ENCODE measurements at places on chromosomes 5 and 9.

- no peak for DNase-seq
Measured at GRCh38 chr5:102853680-102854079, 98.6 kb downstream of the PAM start.

DNA sequence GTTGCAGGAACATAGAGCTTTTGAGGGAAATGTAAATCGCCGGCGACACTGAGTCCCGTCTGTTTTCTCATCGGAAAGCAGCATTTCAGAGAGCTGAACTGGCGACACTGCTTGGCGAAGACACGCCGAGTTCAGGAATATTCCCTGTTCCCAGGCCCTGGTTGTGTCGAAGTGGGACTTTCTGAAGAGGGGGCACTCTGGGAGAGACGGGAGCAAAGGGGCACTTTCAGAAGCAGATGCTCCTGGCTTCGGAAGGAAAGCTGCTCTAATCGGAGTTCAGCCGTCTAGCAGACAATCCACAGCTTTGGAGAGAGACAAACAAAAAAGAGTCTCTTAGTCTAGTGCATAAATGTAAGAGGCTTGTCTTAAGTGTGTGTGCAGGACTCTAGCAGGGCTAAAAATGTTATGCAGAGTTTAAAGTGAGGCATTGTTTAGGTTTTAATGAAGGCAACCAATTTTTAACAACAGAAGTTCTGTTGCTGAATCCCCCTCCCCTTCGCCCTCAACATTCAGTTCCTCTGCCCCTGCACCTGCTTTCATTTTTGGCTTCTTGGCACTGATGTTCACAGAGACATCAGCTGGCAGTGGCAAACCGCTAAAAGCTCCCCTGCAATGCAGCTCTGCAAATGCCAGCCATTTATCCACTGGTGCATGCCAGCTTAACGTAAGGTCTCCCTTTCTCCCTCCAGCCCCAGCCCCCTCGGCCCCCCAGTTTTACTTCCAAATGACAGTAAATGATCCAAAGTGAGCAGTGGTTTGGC, 289.5 kb upstream of the MPDZ start:
- no peak for DNase-seq

GRCh38 chr5:32283539-32284377, 29.0 kb downstream of the MTMR12 start:
- DNase-seq, result no peak

DNA sequence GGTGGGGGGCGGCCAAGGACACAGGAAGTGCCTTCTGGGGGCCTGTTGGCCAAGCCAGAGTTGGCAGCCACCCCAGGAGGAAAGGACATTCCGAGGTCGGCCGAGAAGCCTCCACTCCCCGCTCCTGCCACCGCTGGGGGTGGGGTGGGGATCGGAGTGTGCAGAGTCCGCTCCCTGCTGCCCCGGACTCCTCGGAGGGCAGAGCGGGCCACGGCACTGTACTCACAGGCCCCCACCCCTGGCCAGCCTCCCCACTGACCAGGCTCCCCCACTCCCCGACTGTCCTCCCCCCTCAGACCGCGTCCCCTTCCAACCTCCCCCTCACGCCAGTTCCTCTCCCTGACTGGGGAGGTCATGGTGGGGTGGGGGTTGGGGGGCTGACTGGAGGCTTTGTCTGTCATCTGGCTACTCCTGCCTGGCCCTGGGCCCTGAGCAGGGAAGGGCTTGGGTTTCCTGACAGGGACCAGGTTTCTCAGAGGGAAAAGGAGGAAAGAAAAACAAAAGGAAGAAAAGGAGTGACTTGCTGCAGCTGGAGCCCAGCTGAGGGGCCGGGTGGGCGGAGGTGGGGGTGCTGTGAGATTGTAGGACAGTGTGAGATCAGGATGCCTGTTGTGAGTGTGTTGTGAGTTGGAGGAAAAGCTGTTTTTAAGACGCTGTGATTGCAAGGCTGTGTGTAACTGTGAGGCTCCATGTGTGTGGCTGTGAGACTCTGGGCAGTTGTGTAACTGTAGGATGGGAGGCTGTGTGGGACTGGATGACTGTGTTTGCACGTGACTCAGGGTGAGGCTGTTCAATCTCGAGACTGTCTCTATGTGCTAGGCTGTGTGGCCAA, 29.7 kb downstream of the CNTFR start:
- DNase-seq, result peak; percentile 79

DNA sequence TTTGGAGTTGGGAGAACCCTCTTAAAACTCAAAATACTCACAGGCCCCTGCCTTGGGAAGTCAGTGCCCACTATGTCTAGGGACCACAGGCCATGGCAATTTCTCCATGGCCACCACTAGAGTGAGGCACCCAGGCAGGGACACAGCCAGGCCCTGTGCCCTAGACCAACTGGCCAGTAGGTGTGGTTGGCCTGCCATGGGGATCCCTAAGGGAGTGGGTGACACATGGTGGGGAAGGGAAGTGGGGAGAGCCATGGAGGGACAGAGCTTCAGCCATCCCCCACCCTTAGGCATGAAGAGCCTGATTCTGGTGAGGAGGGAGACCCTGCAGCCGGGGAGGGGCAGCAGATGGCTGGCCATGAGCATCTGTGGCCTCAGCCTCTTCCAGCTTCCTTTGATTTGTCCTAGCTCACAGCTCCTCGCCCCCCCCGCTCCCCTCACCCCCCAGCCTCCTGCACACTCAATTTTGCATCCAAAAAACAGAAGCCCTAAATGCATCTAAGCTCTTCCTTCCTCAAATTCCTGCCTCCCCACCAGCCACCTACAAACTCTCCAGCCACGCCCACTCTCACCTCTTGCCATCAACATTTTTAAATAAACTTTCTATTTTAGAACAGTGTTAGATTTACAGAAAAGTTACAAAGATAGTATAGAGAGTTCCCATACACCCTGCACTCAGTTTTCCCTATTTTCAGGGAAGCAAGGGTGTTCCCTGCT, 1.6 kb upstream of the DBN1 start:
- no peak for DNase-seq

DNA sequence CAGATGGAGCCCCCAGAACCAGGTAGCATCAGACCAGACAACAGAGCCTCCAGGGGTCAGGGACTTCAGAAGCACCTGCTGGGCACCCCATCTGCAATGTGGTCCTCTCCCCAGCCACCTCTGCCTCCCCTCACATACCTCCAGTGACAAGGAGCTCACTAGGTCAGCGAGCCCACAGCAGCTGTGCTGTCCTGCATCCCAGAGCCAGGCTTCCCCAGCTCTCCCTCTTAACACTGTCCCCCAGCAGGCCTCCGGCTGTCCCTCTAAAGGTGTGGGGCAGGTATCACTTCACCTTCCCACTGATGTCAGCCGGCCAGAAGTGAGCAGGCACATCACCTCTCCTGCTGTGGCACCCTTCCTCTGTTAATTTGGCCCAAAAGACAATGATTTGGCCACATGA, 83.6 kb downstream of the LMX1B start:
- DNase-seq, result peak; percentile 17

- no peak for DNase-seq
Measured at GRCh38 chr9:32200896-32201295, 183.5 kb upstream of the ACO1 start.

GRCh38 chr5:102762095-102762534, 7.0 kb downstream of the PAM start:
- DNase-seq, result no peak

GRCh38 chr9:92036411-92036746, 78.8 kb downstream of the SPTLC1 start:
- DNase-seq, result no peak

DNA sequence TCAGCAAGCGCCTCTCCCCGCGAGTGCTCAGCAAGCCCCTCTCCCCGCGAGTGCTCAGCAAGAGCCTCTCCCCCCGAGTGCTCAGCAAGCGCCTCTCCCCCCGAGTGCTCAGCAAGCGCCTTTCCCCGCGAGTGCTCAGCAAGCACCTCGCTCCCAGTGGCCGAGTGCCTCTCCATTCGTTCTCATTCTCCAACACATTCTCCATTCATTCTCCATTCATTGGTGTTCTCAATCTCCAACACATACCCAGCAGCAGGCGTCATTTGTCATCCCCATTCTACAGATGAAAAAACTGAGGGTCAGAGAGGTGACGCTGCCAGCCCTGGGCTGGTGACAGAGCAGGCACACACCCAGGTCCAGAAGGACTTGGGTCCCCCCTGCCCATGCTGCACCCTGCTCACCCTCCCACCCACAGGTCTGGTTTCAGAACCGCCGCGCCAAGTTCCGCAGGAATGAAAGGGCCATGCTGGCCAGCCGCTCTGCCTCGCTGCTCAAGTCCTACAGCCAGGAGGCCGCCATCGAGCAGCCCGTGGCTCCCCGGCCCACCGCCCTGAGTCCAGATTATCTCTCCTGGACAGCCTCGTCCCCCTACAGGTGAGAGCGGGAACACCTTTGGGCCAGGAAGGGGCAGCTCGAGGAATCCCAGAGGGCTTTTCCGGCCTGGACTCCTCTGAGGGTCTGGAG, 32.5 kb downstream of the PTGES start:
- DNase-seq, result peak; percentile 68

DNA sequence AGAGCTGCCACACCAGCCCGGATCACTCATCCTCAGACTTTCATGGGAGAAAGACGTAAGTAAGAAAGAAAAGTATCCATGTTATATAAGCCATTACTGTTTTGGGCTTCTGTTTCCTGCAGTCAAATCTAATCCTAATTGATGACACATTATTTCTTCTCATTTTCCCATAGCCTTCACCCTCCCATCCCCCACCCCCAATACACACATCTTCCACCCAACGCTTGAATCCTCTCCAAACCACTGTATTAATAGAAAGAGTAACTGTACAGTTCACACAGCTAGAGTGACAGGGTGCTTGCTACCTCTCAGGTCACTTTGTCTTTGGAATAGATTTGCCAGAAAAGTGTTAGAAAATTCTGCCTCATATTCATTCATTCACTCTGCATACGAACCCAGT, 69.3 kb upstream of the IL17B start:
- DNase-seq, result no peak

- no peak for DNase-seq
Measured at GRCh38 chr9:37946971-37947370, 43.0 kb upstream of the SLC25A51 start.
